ENCODE measurements at places on chromosomes 5 and 9. TPM values are rescaled to one million over a fixed set of nuclear protein-coding genes. Genes with fewer than 3 reads are reported as not detected.

The BHMT2 gene
- not detected for total RNA-seq

The RARS1 gene
- 133 TPM for total RNA-seq

The C5orf34 gene
- 1.3 TPM for total RNA-seq

The GRIN1 gene
- total RNA-seq, result 1.0 TPM

The ATP6V0E1 gene
- 224 TPM for total RNA-seq

The ARHGEF39 gene
- 0.34 TPM for total RNA-seq

The CDH9 gene
- not detected for total RNA-seq

The KIF4B gene
- under 0.01 TPM for total RNA-seq

The PCDHA9 gene
- total RNA-seq, result 0.43 TPM

The PLPP7 gene
- total RNA-seq, result not detected

The TXNDC15 gene
- 41.2 TPM for total RNA-seq

The PIP5KL1 gene
- total RNA-seq, result 4.3 TPM

The UNC13B gene
- 24.9 TPM for total RNA-seq

The NMUR2 gene
- not detected for total RNA-seq

The PFDN1 gene
- 35.0 TPM for total RNA-seq

The PCDHA13 gene
- 2.6 TPM for total RNA-seq

The MAMDC4 gene
- 6.5 TPM for total RNA-seq

The PROB1 gene
- 1.4 TPM for total RNA-seq

The RNF183 gene
- not detected for total RNA-seq

The ZDHHC21 gene
- 12.6 TPM for total RNA-seq

The PCDHB11 gene
- total RNA-seq, result 0.85 TPM

The PPP2R2B gene
- 0.21 TPM for total RNA-seq

The CYLC2 gene
- total RNA-seq, result not detected

The GBGT1 gene
- 0.34 TPM for total RNA-seq

The TAF11L10 gene
- not detected for total RNA-seq

The PCDHB16 gene
- total RNA-seq, result not detected

The IL33 gene
- total RNA-seq, result 16.6 TPM

The BARHL1 gene
- total RNA-seq, result not detected

The PCDHGA8 gene
- total RNA-seq, result 1.3 TPM

The AK8 gene
- total RNA-seq, result 0.34 TPM

The BTNL9 gene
- 0.07 TPM for total RNA-seq

The RANBP17 gene
- total RNA-seq, result 5.5 TPM

The NUTM2F gene
- not detected for total RNA-seq

Data from nasal cavity respiratory epithelium epithelial cell of viscerocranial mucosa (primary cell).